Activated T-helper 17 cell treated with anti-CD3 and anti-CD28 coated beads, Interleukin-2, amount 50 U/mL, for 72 hours (primary cell): ENCODE measurements at places on chromosomes 3 and 15. TPM values are rescaled to one million over a fixed set of nuclear protein-coding genes. Genes with fewer than 3 reads are reported as not detected.

DNA sequence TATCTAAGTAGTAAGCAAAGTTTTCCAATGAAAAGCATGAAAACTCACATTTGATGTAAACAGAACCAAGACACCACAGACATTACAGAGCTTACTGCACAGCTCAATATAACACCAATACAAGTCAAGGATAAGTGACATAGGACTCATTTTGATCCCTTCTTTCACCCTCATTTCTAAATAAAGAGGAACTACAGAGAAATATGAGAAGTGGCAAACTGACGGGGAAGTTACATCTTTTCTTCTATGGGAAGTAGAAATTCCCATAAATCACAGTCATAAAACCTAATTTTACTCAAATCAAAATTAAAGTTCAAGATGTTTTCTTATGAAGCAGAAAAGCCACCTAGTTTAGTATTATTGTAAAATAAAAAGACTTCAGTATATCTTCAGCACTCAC, 3.8 kb downstream of the ATG3 start:
- ATAC-seq = no peak

GRCh38 chr3:190809351-190809750, 53.1 kb downstream of the GMNC start:
- no peak for ATAC-seq

DNA sequence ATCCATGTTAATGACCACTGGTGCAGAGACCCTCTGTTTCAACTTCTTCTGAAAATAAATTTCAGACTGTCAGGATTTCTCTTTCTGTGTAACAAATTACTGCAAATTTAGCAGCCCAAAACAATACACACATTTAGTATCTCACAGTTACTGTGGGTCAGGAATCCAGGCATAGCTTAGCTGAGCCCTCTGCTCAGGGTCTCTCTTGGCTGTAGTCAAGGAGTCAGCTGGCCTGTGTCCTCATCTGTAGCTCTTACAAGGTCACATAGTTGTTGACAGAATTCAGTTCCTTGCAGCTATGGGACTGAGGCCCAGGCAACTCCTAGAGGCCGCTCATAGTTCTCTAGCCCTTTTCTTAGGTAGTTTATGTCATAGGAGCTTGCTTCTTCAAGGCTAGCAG, 51.9 kb downstream of the NKIRAS1 start:
- no peak for ATAC-seq

GRCh38 chr3:87260270-87260669, 16.1 kb downstream of the POU1F1 start:
- no peak for ATAC-seq

GRCh38 chr15:45648521-45649200, 13.8 kb downstream of the SQOR start:
- peak; percentile 14 for ATAC-seq

DNA sequence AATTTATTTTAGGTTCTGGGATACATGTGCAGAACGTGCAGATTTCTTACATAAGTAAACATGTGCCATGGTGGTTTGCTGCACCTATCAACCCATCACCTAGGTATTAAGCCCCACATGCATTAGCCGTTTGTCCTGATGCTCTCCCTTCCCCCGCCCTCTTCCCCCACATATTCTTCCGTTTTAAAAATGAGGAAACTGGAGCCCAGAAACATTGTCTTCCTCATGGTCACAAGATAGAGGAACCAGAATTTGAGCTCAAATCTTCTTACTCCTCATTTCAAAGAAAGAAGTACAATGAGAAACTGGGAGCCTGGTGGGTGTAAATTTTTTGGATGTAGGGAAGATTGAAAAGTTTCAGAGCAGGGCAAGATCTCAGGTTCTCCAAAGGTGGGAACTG, 56.1 kb upstream of the USP3 start:
- no peak for ATAC-seq

GRCh38 chr3:13798401-13798800, 81.5 kb downstream of the WNT7A start:
- ATAC-seq = no peak

DNA sequence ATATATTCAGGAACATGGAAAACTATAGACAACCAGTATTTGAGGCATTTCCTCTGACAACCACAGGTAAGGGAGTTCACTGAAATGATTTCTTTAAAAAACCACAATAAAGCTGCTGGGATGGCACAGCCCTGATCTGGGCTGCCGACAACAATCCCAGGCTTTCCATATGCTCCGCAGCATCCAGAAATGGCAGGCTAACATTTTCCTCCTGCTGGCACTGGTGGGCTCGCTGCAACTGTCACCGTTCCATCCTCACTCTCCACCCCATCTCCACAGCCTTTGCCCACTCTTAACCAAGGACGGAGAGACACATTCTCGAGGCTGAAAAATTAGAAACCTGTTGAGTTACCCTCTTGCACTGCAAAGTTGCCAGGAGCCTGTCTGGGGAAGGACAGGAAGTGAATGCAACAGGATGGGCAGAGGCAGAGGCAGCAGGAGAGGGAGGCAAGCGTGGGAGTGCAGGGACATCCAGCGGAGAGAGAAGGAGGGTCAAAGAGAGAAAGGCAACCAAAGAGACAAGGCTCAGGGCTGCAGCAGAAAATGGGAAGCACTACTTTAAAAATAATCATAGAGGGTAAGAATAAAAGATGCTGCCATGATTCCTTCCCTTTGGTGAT, 79.0 kb upstream of the ARRDC4 start:
- no peak for ATAC-seq

GRCh38 chr3:64496786-64497490, 190.9 kb downstream of the ADAMTS9 start:
- no peak for ATAC-seq

DNA sequence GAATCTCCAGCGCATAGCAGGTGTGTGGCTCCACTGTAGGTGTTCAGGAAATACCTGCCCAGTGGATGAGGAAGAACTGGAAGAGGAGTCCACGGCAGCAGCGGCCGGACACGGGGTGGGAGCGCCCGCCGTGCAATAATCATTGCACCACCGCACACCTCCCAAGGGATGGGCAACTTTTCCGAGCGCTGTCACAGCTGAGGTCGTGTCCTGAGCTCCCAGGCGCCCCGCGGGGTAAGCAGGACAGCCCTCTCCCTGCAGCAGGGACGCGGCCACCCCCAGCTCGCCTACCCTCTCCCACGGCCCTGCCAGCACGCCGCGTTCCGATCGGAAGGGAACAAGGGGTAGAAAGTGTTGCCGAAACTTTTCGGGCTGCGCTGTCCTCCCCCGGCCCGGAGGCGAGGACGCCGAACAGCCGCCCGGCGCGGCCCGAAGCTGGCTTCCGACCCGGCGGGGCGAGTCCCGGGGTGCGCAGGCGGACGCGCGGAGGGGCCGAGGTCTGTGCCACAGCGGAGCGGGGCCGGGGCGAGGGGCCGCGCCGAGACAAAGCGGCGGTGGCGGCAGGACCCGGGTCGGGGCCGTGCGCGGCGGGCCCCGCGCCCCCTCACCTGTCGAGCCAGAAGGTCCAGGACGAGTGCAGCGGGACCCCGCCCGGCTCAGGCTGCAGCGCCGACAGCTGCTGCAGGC, 475 bp downstream of the EIF4E3 start:
- peak; percentile 31 for ATAC-seq

DNA sequence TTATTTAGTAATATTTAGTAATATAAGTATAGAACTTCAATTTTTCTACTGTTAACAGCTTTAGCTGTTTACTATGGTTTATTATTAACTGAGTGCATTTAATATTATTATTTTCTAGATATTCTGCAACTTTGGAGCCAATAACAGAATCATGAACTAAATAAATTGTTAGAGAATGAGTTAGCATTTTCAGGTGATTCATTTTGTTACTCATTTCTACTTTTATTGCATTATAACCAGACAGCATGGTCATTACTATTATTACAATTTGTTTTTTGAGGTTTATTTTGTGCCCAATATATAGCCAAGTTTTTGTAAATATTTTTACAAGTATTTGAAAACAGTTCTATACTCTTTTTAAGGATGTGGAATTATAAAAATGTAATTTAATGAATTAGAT, 279.6 kb downstream of the SQOR start:
- no peak for ATAC-seq

GRCh38 chr3:183242431-183242830, 10.6 kb upstream of the B3GNT5 start:
- ATAC-seq = no peak

- no peak for ATAC-seq
Observed at GRCh38 chr3:51355891-51356578, 29.1 kb upstream of the MANF start.

DNA sequence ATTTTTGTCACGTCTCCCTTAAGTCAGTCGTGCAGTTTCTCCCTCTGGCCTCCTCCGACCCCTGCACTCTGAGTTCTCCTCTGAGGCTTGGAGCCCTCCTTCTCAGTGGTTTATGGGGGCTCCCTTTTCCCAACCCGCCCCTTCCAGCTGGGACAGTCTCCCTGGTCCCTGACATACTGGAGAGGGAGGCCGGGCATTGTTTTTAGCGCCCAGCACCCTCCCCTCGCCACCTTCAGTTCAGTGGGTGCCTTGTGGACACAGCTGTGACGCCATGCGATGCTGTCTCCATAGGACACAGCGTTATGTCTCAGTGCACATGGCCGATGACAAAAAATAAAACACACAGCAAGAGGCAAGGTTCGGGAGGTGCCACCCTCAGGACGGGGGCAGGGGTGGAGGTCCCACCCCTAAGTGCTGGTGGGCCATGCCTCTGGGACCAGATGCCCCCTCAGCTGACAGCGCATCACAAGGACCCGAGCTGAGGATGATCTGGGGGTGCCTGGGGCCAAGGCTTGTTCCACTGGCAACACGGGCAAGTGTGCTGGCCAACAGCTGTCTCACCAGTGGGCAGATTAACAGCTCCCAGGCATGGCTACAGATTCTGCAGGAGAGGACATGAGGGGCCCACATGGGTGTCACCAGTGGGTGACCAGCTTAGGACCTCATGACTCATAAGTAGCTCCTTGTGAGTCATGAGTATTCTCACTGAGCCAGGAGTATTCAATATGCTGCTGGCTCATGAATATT, 81.6 kb downstream of the PLXNA1 start:
- peak; percentile 62 for ATAC-seq

DNA sequence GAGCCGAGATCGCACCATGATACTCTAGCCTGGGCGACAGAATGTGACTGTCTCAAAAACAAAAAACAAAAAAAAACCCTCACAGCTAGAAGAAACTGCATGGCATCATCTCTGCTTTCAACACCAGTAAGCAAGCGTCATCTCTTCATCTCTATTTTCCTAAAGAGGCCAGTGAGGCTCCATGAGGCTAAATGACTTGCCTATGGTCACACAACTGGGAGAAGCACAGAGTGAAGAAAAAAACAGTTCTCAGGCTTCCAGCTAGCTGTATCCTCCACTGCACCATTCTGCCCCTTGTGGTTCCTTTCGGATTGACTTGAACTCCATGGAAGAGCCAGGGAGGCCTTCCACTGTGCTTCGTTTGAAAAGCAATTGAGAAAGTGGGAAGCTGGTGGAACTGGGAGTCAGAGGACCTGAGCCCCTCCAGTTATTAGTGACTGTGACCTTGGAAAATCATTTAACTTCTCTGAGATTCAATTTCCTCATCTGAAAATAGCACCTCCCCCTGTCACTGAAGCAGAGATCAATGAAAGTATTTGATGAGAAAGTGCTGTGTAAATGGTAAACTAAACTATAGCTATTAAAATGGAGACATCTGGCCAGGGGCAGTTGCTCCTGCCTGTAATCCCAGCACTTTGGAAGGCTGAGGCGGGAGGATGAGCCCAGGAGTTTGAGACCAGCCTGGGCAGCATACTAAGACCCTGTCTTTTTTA, 32.1 kb upstream of the DENND4A start:
- peak; percentile 18 for ATAC-seq

- ATAC-seq = no peak
Observed at GRCh38 chr3:131109156-131109555, 82.5 kb downstream of the NEK11 start.

- peak; percentile 14 for ATAC-seq
Observed at GRCh38 chr15:33029109-33029652, 165.3 kb downstream of the FMN1 start.

- no peak for ATAC-seq
Observed at GRCh38 chr3:25844891-25845290, 55.0 kb downstream of the OXSM start.

DNA sequence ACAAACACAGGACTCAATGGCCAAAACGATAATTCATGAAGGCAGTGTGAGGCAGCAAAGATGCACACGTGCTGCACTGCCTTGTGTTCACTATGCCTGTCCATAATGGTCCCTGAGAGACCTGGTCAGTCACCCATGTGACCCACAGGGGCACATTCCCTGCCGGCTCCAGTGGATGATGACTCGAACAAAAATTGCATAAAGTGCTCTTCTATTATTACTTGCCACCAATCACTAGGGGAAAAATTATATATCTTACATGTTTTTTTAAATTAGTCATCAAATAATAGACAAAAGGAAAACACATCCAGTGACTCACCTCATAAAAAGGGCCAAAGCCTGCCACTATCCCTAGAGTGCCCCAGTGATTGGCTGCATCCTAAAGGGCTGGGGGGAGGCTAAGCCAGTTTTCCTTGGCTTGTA, 47.5 kb downstream of the UBP1 start:
- peak; percentile 35 for ATAC-seq

GRCh38 chr15:68666812-68667450, 88.1 kb downstream of the CORO2B start:
- ATAC-seq = no peak

GRCh38 chr15:47027322-47027946, 689.9 kb upstream of the SEMA6D start:
- no peak for ATAC-seq

Gene PLSCR2
- total RNA-seq = not detected

Gene NR2F2
- not detected for total RNA-seq

Gene NOP10
- 150 TPM for total RNA-seq

Gene SERINC4
- 0.24 TPM for total RNA-seq

Gene TEX264
- total RNA-seq = 43.4 TPM
